ENCODE measurements at places on chromosomes 4 and X.

- no peak for DNase-seq
Observed at GRCh38 chrX:39331082-39331704, 529.9 kb downstream of the MID1IP1 start.

DNA sequence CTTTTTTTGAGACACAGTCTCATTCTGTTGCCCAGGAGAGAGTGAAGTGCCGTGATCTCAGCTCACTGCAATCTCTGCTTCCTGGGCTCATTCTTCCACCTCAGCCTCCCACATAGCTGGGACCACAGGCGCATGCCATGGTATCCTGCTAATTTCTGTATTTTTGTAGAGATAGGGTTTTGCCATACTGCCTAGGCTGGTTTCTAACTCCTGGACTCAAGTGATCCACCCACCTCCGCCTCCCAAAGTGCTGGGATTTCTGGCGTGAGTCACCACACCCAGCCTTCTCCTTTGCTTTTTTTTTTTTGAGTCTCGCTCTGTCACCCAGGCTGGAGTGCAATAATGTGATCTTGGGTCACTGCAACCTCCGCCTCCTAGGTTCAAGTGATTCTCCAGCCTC lies 94.1 kb downstream of the PDS5A start:
- no peak for DNase-seq

DNA sequence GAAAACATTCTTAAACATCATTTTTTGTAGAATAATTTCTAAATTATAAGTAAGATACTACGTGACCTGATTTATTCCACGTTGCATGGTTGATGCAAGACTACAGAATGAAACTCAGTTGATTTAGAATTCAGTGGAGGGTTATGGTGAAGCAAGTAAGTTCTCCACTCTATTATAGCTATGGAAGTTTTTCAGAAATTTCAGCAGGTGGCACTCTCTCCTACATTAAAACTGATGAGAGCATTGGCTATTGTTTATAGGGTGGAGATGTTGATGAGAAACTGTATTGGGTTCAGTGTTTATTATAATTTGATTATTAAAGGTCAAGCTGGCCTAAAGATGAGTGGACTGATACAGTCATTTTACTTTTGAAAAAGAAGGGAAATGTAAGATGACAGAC lies 88.0 kb downstream of the FNIP2 start:
- DNase-seq: no peak

- no peak for DNase-seq
Observed at GRCh38 chr4:39562792-39563191, 35.6 kb upstream of the UGDH start.

DNA sequence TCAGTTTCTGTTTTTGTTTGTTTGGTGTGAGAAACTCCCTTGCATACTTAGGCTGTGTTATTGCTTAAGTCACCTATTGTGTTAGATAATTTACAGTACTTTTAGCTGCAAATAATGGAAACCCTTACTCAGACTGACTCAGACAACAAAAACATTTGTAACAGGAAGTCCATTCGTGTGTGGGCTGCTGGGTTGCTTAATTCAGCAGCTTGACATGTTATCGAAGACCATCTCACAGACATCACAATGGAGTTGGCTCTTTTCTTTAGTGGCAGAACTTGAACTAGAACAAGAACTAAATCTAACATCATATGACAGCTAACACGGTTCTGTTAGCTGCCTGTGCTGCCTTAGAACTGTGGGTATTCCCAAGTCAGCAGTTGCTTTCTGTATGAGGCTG lies 9.9 kb upstream of the GABRE start:
- no peak for DNase-seq

DNA sequence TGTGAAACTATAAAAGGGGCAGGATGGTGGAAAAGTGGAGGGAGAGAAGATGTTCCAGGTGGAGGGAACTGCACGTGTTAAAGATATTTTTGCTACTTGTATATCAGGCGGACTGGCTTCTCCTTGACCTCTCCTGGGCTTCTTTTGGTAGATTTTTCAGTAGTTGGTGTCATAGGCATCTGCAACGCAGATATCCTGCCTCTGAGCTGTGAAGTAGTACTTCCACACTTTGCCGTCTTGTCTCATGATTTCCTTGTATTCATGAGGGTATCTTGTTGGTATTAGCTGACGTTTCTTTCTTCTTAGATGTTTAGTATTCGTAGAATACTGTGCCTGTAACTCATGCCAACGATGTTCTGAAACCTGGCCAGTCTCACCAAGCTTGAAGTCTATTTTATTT lies 81.0 kb downstream of the WWC2 start:
- DNase-seq: no peak

- no peak for DNase-seq
Observed at GRCh38 chrX:38407126-38407525, 54.7 kb downstream of the OTC start.

- DNase-seq: no peak
Observed at GRCh38 chr4:73862322-73862721, 6.9 kb upstream of the CXCL1 start.

GRCh38 chrX:103396186-103396585 lies 19.8 kb downstream of the BEX3 start:
- no peak for DNase-seq

DNA sequence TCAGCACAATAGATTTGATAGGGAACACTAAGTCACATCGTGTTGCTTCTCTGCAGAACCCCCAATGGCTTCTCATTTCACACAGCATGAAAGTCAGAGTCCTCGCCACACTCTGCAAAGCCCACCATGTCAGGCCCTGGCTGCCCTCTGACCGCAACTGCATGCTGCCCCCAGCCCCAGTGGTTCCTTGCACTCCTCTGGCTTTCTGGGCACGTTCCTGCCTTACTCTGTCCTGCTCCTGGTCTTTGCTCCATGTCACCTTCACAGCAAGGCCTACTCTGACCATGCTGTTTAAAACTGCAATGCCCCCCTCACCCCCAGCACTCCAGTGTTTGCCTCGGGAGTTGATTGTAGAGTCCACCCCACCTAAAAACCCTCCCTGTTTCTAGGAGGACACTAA lies 78.1 kb downstream of the EVC start:
- DNase-seq: no peak

- no peak for DNase-seq
Observed at GRCh38 chr4:48862038-48862437, 31.1 kb downstream of the OCIAD1 start.

- DNase-seq: peak; percentile 72
Observed at GRCh38 chrX:153947009-153947769, 2.7 kb upstream of the RENBP start.

DNA sequence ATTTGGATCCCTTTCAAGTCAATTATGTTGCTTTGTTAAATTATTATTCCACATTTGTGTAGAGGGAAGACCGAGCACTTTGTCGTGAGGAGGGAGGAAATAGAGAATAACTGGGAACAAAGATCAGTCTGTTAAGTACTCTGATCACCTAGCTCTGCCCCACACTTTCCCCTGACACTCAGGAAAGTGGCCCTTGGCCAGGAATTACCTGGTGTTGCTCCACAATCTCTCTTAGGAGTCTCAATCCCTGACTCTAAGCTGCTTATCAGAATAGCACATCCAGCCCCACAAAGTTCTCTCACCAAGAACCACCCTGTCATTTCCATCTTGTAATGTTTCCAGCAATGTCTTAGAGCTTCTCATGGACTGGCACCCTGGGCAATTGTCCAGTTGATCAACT lies 83.8 kb upstream of the BMPR1B start:
- no peak for DNase-seq

- DNase-seq: no peak
Observed at GRCh38 chr4:84914686-84915395, 51.6 kb downstream of the WDFY3 start.

GRCh38 chr4:82739287-82740190 lies 59.1 kb downstream of the SCD5 start:
- peak; percentile 20 for DNase-seq

DNA sequence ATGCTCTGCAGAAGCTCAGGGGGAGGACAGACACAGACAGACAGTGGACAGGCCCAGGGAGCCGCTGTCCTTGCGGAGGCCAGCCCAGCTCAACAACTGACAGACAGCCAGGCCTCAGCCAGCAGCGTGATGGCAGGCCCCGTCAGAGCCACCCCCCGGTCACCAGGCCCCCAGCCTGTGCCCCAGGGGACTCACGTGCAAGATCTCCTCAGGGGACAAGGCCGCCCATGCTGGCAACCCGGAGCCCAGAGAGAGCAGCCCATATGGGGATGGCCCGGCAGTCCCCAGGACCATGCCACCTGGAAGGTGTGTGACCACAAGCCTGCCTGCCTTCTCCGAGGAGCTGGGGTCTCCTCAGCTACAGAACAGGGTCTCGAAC lies 28.0 kb upstream of the MXD4 start:
- DNase-seq: no peak

DNA sequence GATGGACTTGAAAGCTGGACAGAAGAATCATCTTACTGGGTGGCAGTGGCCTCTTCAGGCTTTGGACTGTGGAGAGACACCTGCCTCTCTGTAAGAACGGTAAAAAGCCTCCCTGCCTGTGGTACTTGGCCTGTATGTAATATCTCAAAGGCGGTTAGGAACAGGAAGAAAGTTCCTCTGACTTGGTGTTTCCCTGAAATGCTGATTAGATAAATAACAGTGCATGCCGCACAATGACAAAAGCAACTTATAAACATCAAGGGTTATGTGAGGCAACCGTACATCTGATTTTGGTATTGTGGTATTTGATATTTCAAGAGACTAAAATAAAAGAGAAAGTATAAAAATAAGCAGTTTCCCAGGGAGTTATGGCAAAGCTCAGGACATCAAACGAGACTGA lies 92.4 kb upstream of the SORBS2 start:
- no peak for DNase-seq

GRCh38 chr4:6491235-6491634 lies 18.8 kb upstream of the PPP2R2C start:
- no peak for DNase-seq

DNA sequence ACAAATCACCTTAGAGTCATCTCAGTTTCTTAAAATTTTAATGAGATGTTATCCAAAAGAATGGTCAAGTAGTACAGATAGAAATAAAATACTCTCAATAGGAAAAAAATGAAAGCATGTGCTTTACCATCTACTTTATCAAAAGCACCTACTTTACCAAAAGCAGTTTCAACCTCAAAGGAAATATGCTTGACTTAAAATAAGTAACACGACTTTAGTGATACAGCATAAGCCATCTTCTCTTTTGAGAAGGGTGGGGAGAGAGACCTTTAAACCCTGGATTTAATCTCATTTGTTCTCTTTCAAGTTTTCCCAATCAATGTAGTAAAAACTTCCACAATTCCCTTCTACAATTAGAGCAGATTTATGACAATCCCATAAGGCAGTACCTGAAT lies 26.5 kb downstream of the OTUD4 start:
- no peak for DNase-seq

GRCh38 chr4:139872274-139872673 lies 206.7 kb downstream of the MGST2 start:
- DNase-seq: no peak

DNA sequence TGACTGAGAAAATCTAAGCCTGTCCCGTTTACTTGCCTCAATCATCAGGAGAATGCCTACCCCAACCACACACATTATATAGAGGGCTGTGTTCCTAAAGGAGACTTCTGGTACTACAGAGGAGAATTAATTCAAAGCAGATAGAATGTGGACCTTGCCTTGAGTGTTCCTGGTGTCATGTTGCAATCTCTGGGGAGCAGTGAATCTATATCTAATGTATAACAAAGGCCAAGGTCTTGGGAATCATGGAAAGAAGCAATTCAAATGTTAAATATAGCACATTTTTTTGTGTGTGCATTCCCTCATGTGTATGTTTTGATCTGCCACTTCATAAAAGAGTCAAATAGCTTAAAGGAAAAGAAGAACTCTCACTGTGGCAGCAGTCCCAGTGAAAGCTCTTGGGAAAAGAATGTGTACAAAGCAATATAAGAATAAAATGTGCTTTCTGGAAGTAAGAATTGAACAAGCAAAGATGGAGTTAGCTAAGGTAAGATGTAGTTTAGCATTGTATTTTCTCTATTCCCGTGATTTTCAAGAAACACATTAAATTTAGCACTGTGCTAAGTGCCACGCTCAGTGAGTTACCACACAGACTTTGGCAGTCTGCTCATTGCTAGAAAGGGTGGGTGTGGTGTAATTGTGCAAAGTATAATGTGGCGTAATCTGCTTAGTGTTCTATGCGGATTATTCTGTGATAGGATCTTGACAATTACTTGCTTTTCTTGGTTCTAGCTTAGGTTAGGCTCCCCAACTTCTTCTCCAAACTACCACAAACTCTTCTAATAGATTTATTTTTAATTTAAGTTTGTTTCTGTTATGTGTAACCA lies 13.7 kb downstream of the ADH6 start:
- no peak for DNase-seq

- no peak for DNase-seq
Observed at GRCh38 chrX:134692990-134693389, 34.7 kb upstream of the PLAC1 start.

- DNase-seq: no peak
Observed at GRCh38 chr4:3486541-3487540, 23.7 kb downstream of the DOK7 start.

DNA sequence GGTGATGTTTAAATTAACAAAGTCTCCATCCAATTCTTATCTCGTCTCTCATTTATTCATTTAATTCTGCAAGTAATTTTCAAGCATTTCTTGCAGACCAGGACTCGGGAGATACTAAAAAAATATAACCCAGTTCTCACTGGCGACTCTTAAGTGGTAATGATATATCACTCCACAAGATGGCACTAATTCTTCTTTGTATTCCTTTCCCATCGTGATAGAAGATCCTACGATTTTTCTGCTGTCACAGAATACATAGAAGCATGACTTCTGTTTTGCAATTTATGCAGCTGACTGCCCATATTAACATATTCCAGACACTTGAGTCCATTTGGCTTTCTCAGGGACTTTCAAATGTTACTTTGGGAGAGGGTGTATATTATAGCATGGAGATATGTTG lies 64.0 kb upstream of the FGF13 start:
- DNase-seq: no peak

DNA sequence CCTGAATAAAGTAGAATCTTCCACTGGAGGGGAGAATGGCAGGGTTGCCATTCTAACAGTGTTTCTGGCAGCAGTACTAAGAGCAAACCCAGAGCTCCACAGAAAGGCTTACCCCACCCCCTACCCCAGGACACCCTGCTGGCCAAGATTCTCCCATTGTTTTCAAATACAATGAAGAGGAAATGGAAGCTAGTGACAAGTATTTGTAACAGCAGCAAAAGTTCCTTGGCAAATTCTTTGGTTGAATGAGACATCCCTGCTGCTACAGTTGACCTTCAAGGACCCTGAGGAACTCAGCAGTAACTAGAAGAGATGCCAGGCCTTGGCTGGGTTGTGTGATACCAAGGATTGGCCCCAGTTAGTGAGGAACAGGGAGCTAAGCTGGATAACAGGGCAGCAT lies 124.2 kb upstream of the DGKK start:
- no peak for DNase-seq

DNA sequence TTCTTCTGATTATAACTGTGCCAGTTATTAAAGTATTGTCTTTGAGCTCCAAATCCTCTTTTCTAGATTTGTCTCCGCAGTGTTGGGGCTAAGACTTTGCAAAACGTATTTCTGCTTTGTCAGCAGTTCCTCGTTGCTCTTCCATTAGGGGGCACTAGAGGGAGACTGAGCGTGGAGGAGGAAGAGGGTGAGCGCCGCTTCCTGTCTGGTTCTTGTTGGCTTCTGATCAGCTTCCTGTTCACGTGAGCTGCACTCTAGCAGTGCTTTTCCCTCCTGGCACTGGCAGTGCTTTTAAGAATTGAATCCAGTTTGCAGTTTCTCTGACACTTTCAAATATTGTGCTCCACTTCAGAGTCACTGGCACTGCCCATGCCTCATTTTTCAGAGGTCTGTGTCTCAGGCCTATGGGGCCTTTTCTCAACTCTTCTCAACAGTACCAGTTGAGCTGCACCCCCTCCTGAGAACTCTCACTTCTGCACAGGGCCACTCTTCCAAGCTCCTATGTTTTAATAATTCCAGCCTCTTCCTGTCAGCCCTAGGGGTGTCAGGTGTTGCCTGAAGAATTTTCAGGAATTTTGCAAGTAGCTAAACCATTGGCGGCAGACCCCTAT lies 54.4 kb upstream of the LCORL start:
- no peak for DNase-seq
